Activated naive CD4-positive, alpha-beta T cell treated with anti-CD3 and anti-CD28 coated beads, Interleukin-2, amount 10 ng/mL, durations not matched to agents 7 days and 5 days (primary cell): ENCODE measurements at places on chromosomes 4 and X.

- DNase-seq: no peak
Measured at GRCh38 chr4:165756836-165757235, 116.2 kb upstream of the TLL1 start.

DNA sequence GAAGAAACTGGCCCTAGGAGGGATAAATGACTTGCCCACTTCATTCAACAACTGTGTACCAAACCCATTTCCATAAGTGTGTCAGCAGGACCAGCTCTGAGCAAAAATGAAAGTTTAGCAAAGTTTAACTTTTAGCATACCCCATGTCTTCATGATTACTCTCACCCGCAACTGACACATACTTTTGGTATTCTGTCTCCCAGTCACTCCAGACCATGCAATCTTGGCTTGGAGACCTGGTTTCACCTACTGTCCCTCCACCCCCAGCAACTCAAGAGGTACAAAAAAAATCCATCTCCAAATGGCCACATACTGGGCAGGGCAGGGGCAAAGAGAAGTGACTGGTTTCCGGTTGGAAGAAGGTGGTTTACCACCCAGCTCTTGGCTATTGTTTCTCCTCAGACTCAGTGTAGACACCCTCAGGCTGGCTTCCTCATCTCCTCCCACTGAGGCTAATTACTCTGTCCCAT, 79.8 kb downstream of the RLIM start:
- no peak for DNase-seq

- DNase-seq: no peak
Measured at GRCh38 chr4:158810487-158811215, 41.8 kb downstream of the FNIP2 start.

DNA sequence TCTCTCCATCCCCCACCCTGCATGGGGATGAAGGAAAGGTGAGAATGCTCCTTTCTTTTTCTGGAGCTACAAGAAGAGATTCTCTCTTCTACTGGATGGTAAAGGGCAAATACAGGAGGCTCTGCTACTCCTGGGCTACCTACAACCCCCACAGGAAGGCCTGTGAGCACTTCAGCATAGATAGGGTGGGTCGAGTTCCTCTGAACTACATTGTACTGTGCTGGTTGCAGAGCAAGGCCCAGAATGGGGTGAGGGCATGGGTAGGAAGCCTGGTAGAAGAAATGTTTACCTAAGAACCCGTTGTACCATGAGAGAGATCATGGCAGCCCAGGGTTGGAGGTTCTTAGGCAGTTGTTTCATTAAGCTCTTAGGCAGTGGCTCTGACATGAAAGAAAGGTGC, 510.4 kb downstream of the MID1IP1 start:
- no peak for DNase-seq

DNA sequence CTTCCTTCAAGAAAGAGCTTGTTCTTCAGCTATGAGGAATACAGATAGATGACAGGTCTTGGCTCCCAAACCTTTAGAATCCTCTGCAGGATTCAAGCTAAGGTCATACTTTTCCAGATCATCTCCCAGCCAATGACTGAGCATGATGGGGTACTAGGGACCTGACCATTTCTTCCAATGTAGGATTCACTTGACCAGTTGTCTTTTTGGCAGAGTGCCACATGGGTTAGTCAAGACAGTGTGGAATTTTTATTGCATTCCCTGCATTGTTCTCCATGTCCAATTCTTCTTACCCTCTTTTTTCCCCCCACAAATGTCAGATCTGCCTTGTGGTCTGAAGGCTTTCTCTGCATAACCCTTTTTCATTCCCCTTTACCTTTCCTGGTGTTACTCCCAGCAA, 99.5 kb downstream of the CCSER1 start:
- no peak for DNase-seq

DNA sequence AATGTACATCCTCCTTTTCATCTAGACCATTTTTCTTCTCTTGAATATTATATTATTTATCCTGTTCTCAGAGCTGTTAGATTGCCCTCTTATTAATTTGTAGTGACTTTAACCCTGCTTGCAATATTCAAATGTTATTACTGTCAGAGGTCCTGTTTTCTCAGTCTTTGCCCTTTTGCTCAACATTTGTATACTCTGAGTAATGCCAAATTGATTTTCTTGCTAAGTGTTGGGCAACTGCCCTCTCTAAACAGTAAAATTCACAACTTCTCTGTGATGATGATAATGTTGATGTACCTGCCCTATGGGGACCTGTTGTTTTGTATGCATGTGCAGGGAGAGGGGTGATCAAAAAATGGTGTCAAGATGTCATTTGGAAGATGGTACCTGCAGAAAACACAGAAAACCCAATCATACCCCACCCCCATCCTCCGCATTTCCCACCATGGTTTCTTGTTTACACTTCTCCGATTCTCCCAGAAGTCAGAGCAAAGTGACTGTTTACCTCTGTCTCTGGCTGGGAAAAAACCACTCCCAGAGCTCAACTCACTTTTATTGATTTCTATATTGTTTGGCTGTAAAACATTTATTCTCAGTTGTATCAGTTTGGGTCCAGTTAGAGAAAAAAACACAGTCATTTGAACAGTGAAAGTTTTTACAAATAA, 694.0 kb downstream of the IL1RAPL1 start:
- DNase-seq: no peak

DNA sequence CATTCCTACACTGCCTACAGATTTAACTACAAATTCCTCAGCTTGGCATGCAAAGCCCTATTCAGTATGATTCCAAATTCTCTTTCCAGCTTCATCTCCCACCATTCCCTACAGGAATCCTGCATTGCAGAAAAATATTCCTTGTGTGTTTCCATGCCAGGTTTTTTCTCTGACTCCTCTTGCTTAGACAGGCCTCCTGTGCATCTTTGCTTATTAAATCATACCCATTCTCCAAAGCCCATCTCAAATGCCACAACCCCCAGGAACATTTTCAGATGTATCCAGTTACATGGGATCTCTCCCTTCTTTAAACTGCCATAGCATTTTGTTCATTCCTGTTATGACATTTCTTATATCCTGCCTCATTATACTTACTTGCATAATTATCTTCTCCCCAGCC, 106.4 kb upstream of the GRIA3 start:
- no peak for DNase-seq

DNA sequence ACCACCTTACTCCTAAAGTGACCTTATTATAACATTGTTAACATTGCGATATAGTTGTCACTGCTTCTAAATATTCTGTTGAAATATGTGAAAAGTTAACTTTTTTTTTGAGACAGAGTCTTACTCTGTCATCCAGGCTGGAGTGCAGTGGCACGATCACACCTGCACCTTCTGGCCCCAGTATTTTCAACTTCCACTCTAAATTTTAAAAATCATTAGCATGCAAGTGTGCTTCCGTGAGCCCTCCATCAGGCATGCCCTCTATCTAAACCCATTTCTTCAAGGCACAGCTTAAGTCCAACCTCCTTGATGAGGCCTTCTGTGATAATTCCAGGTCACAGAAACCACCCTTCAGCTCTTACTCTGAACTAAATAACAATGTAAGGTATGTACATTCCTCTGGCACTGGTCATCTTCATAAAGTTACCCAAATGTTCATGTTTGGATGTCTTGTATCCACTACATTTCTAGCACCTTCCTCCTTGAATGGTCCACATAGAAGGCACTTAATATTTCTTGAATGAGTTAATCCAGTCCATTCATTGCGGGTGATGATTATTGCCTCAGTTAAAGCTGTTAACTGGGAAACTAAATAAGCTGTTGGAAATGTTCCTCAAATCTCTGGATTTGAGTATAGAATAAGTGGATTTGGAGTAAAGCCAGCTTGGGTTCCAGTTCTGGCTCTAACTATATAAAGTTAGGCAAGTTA, 38.6 kb upstream of the TMEM131L start:
- no peak for DNase-seq

- no peak for DNase-seq
Measured at GRCh38 chr4:82594456-82594855, 32.7 kb upstream of the TMEM150C start.

- no peak for DNase-seq
Measured at GRCh38 chr4:127698789-127699200, 31.4 kb upstream of the SLC25A31 start.

- no peak for DNase-seq
Measured at GRCh38 chr4:70868778-70869177, 29.1 kb upstream of the GRSF1 start.

- DNase-seq: no peak
Measured at GRCh38 chr4:17578482-17578891, 1.5 kb downstream of the LAP3 start.

GRCh38 chrX:7153231-7153630, 5.3 kb upstream of the PUDP start:
- no peak for DNase-seq

DNA sequence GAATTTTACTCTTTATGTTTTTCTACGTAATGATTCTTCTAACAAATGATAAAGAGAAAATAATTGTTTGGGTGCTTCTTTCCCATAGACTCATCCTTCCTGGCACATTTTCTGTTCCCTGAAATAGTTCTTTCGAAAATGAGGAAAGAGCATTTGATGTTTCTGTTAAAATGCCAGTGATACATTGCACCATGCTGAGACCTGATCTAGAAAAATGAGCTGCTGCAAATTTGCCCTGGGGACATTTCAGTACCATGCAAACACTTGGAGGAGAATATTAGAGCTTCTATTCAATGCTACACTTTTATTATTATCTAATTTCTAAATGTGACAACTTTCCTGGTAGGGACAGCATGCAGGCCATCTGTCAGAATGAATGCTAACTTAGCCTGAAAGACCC, 83.3 kb downstream of the C4orf33 start:
- no peak for DNase-seq

DNA sequence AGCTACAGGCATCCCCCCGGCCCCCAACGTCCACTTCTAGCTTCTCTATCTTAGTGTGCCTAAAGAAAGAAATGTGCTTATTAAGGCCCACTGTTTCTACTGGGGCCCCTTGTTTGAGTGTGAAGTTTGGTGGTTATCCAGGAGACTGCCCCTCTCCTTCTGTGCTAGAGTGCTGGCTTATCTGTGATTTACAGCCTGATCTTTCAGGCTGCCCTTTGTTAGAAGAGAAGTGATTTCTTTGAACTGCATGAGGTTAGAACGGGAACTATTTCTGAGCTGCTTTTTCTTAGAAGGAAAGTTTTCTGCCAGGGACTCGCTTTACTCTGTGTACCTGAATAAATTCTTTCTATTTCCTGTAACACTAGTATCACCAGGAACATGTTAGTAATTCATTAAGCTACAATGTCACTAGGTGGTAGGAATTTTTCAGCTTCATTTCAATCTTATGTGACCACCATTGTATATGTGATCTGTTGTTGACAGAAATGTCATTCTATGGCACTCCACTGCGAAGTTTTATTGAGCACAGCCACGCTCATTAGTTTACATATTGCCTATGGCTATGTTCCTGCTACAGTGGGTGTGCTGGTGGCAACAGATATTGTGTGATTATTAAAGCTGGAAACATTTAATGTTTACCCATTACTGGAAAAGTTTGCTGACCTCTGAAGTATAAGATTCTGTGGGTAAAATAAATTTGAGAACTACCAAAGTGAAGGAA, 193.8 kb upstream of the CXorf51B start:
- DNase-seq: no peak

DNA sequence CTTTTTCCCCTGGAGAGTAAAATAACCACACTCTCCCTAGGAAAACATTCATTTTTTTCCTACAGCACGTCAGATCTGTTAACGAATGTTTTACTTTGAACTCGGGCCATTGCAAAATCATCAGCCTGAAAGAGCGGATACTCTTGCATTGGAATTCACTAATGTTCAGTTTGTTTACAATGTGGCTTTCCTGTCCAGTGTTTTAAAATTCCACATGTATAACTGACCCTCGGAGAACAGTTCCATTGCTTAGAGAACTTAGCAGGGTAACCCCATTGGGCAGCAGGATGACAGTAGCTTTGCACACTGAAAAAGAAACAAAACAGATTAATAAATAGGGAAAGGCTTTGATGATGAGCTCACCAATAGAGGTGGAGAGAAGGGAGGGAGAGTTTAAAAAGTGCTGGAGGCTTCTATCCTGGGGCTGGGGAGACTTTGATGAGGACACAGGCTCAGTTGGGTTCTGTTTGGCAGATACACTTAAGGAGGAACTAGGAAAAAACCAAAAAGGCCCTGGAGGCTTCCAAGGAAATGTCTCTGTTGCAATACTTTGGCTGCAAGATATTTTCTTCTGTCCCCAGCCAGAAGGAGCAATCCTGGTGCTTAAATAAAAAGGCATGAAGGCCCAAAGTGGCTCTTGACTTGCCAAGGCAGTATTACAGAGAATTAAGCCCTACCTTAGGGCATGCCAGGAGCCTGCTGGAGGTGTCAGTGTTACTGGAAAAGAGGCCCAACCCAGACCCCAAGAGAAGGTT, 143.1 kb downstream of the ARSF start:
- DNase-seq: no peak
